NCI-H460 (cell line): ENCODE measurements at places on chromosomes 5 and 9. TPM values are rescaled to one million over a fixed set of nuclear protein-coding genes. Genes with fewer than 3 reads are reported as not detected.

Gene MLANA
- total RNA-seq = not detected in 2 replicates

Gene SPATA31E1
- not detected in 2 replicates for total RNA-seq

- no peak for DNase-seq
These were observed 228.7 kb downstream of the ADAMTS6 start for GRCh38 chr5:65252977-65253376.

- no peak for DNase-seq
These were observed 29.6 kb upstream of the BOD1 start for GRCh38 chr5:173645890-173646574.

Gene NR5A1
- not detected in 2 replicates for total RNA-seq

DNA sequence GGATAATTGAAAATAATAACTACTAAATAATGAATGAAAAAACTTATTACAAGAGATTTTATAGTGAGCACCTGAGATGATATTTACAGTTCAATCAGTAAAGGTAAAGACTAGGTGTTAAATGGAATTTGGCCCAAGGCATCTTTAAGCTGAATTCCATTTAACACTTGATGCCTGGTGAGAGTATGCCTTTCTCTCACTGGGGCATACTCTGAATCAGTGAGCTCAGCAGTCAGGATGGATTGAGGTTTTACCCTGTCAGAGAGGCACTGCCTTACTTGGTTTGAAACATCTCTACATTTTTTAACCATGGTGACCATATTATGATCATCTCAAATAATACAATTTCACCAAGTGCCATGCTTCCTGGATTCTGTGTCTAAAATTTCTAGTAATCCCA, 1416.3 kb downstream of the MAT2B start:
- DNase-seq = no peak

GRCh38 chr5:135153661-135154060, 119.6 kb upstream of the PITX1 start:
- DNase-seq = no peak

Gene PDE6A
- 0.02 TPM in 1 of 2 replicates, not detected in the other for total RNA-seq

Gene DMRT3
- total RNA-seq = not detected in 2 replicates

DNA sequence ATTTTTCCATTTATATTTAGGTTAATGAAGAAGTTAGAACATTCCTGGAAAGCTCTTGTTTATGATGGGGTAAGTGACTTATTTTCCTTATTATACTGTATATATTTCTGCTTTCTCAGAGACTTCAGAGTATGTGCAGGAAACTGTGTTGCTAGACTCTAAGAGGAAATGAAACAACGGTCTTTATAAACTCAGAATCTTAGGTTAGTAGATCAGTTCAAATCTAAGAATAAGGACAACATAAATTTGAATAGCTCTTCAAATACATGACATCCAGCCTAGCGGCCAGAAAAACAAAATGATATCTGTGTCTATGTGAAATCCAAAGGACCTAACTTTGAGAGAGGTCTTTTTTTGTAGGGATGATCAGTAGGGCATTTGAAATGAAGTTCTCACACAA, 94.3 kb downstream of the PRKACG start:
- no peak for DNase-seq

- no peak for DNase-seq
These were observed 189.1 kb downstream of the ADGRV1 start for GRCh38 chr5:90747693-90748092.

- no peak for DNase-seq
These were observed 375.2 kb upstream of the TLE4 start for GRCh38 chr9:79196606-79197005.

DNA sequence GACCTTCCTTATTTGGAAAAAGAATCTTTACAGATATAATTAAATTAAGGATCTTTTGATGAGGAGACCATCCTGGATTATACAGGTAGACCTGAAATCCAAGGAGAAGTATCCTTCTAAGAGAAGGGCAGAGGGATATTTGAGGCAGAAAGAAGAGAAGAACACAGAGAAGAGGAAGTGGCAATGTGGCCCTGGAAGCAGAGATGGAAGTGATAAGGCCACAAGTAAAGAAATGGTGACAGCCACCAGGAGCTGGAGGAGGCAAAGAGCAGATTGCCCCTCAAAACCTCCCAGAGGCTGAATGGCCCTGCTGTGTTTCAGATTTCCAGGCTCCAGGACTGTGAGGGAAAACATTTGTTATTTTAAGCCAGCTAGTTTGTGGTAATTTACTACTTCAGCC, 93.0 kb upstream of the ANKRD55 start:
- no peak for DNase-seq

Gene SYK
- 0.02 TPM in 1 of 2 replicates, not detected in the other for total RNA-seq

GRCh38 chr9:13817754-13818278, 496.1 kb downstream of the NFIB start:
- DNase-seq = no peak

DNA sequence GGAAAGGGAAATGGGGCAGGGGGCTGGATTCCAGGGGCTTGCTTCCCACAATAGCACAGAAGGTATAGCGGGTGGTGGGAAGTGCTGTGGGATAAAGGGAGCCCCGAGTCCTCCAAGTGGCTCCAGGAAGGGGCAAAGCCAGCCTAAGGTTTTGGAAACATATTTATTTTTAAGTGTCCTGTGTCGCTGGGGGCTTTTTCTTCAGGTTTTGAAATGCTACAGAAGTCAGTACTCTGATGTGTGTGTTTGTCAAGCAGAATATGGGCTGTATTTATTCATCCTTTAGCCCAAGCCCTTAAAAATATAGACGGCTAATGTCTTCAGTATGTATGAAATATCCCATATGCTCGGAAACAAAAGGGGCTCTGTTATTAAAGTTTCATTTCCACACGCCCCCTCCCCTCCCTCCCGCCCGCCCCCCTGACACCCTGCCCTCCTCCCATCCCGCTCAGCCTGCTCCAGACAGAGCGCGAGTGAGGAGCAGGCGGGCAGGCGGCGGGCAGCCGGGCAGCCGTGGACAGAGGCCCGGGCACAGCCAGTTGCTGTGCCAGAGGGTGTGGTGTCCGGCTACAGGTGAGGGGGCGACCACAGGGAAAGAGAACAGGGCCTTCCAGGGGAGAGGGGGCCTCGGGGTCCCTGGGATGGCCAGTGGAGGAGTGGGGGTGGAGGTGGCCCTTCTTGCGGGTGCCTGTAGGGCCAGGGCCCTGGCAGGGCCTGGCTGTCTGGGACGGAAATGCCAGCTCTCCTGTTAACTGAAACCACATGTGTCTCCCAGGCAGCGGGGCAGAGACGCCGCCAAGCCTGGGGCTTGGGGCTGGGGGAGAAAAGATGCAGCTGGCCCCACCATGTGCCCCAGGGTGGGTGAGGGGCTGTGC, 39.6 kb upstream of the SYNPO start:
- DNase-seq = no peak

DNA sequence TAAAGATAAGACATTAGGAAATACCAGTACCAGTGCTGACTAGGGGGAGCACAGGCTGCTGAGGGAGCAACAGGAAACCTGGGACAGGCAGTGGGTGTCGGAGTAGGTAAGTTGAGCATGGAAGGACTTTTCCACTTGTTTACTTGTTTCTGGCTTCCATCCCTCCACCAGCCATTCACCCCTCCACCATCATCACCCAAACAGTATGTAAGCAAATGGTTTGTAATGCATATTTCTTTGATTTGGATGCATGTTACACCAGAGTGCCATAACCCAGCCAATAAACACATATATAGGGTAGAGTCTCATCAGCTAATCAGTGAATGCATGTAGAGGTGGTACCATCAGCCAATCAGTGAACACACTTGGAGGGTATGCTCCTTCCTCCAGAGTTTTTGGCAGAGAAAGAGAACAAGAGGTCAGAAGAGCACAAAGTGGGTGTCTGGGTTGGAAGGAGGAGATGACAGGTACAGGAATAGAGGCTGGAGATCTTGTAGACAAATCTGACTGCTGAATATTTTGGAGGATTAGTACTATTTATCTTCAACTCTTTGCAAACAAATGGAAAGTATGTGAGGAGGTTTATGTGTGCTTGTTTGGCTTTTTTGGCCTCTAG, 37.7 kb upstream of the PDE8B start:
- DNase-seq = no peak

GRCh38 chr5:91556-92263, at the start of gene PLEKHG4B:
Gene PLEKHG4B, plus strand, starts transcription at chr5:92168. Its CDS starts 64 bp downstream, at chr5:92232.
- no peak for DNase-seq

GRCh38 chr9:120950421-120951388, 24.1 kb upstream of the TRAF1 start:
- DNase-seq = no peak

GRCh38 chr9:126819482-126819881, 14.6 kb downstream of the ZBTB43 start:
- no peak for DNase-seq

Gene NUTM2F
- total RNA-seq = not detected in 2 replicates

DNA sequence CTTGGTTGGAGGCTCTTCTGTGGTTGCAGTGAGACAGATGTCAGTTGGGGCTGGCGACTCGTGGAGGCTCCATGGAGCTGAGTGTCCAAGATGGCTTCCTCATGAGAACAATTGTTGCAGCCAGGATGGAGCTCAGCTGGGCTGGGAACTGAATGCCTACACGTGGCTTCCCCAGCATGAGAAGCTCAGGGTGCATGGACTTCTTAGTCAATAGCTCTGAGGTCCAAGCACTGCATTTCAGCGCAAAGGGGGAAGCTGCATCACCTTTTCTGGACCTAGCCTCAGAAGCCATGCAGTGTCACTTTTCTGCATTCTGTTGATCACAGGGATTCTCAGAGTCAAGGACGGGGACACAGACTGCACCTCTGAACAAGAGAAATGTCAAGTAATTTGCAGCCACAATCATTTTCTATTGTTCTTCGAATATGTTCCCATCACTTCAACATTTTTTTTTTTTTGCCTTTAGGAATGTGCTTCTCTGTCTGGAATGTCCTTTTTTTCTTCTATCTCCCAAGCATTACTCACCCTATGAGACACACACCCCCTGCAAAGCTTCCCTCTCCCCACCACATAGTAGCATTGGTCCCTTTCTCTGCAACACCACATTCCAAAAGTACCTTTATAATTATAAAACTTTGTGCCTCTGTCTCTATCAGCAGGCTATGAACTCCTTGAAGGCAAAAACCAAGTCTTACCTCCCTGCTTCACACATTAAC, 57.5 kb upstream of the STK32A start:
- DNase-seq = no peak

Gene IL13
- total RNA-seq = not detected in 2 replicates

GRCh38 chr5:76582230-76583162, 40.7 kb downstream of the F2RL2 start:
- DNase-seq = no peak

GRCh38 chr5:74480201-74480600, 160.3 kb downstream of the ENC1 start:
- no peak for DNase-seq

GRCh38 chr5:6446042-6446441, 2.6 kb upstream of the UBE2QL1 start:
- no peak for DNase-seq

DNA sequence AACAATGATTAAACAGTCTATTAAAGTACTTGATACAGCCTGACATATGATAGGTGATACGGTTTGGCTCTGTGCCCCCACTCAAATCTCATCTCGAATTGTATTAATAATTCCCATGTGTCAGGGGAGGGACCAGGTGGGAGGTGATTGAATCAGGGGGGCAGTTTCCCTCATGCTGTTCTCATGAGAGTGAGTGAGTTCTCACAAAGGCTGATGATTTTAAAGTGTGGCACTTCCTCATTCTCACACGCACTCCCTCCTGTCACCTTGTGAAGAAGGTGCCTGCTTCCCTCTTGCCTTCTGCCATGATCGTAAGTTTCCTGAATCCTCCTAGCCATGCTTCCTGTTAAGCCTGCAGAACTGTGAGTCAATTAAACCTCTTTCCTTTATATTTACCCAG, 40.1 kb upstream of the TARS1 start:
- no peak for DNase-seq

Gene SLC44A1
- total RNA-seq = 247 and 276 TPM in 2 replicates

DNA sequence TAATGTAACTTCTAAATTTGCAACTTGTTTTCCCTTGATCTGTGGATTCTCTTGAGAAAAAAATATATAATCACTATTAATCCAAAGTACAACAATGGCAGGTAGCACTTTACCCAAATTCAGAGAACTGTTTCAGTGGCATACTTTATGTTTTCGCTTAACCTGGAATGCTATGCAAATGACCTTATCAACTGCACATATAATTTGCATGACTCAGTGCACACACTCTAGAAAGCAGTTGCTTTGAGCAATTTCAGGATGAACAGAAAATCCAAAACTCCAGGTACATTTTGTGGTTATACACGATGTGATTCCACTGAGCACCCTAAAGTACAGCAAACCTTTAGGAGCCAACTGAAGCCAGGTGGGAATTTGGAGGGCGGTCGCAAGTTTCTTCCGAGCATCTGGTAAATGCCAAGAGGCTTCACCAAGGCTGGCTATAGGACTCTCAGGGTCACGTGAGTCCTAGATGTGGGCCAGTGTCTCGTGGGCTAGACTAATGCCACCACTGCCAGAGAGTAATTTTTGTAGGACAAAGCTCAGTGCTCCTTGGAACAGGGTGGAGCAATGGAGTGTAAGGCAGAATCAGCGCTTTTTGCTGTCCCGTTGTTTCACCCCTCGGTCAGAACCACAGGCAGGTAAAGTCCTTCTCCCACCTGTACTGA, 37.3 kb downstream of the DMGDH start:
- DNase-seq = no peak

DNA sequence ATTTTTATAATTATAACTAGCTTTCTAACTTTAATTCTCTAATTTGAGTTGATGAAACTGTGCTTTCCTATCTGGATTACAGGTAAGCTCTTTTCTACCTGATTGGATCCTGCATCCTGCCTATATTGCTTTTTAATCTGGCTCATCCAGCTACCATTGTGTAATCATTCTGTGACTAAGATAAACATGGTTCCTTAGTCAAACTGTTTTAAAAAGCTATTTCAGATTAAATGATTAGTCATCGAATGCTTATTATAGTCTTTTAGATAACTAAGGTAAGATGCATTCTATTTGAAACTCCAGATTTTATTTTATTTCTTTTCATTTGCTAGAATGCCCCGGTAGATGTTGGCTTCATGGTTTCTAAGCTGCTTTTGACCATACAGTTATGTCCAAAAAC, 50.7 kb downstream of the ICE1 start:
- DNase-seq = no peak

DNA sequence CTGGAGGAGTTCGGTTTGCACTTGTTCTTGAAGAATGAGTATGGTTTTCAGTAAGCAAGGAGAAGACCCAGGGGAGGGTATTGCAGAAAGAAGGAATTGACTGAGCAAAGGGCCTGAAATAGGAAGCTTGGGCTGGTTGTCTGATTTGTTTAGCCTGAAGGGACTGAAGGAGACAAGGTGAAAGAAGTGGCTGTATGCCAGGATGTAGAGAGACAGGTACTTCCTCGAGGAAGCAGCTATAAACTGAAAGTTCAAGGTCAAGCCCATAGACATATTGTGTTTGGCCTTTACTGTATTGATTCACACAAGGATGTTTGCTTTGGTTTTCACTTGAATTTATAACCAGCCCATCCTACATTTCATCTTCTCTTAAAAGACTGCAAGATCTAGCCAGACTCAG, 183.1 kb downstream of the PALM2AKAP2 start:
- no peak for DNase-seq
